Gastroesophageal sphincter (tissue), 4 donors: ENCODE measurements at places on chromosomes 3 and 15. TPM values are rescaled to one million over a fixed set of nuclear protein-coding genes. Genes with fewer than 3 reads are reported as not detected.

KLHL6 gene
- total RNA-seq, result 1.9 TPM

AGBL1 gene
- total RNA-seq, result not detected

GPR62 gene
- not detected for total RNA-seq

CHRNA3 gene
- total RNA-seq, result 1.1 TPM

ZNF80 gene
- not detected for total RNA-seq

MYO5C gene
- 2.6 TPM for total RNA-seq

LSG1 gene
- 23.0 TPM for total RNA-seq

NEK10 gene
- 0.62 TPM for total RNA-seq
